ENCODE measurements at places on chromosomes 3 and 15.

GRCh38 chr15:41892621-41893421, 1.0 kb downstream of the SPTBN5 start:
- no peak for DNase-seq

DNA sequence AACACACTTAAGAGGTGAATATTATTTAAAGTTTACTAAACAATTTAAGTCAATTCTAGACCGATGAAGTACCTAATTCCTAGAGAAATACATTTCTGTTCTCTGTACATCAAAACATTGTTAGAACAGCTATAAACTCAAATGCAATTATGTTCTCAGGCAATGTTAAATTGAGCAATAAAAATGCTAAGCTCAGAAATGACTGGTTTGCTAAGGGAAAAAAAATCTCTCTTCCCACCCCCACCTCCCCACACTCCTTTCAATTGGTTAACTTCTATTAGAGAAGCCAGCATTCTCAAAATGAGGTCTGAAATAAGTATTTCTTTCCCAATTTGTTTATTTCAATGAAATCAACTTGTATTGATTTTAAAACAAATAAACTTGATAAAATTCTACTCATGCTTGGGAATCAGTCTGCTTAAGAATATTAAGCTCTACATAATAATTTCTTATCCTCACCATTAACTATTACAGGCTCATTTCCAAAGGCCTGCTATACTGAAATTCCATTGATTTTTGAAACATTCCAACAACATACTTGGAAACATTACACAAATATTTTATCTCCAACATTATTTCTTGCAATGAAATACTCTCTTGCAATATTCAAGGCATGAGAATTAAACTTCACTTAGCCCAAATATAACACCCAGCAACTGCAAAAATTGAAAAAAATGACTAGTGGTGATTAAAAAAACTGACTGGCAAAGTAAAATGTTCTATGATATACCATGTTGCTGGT, 22.6 kb downstream of the TSPAN3 start:
- no peak for DNase-seq

GRCh38 chr3:194379651-194380050, 10.1 kb upstream of the LRRC15 start:
- no peak for DNase-seq

GRCh38 chr3:115975353-115975752, 352.0 kb downstream of the GAP43 start:
- DNase-seq = no peak

GRCh38 chr3:2266606-2267005, 167.9 kb downstream of the CNTN4 start:
- no peak for DNase-seq

DNA sequence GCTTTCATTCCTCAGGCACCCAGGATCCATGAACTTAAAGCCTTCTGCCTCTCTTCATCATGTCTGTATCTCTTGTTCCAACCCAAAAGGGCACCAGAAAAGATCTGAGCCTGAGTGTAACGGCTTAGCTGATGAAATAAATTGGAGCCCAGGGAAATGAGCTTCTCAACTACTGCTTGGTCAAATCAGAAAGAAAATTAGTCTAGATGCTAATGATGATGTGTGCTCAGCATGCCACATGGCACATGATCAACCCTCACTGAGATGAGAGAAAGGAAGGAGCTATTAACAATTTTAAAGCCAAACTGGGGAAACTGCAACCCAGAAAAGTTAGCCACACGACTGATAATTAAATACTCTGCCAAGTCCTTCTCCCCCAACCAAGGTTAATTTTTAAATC, 325.7 kb downstream of the CNTN3 start:
- DNase-seq = no peak

DNA sequence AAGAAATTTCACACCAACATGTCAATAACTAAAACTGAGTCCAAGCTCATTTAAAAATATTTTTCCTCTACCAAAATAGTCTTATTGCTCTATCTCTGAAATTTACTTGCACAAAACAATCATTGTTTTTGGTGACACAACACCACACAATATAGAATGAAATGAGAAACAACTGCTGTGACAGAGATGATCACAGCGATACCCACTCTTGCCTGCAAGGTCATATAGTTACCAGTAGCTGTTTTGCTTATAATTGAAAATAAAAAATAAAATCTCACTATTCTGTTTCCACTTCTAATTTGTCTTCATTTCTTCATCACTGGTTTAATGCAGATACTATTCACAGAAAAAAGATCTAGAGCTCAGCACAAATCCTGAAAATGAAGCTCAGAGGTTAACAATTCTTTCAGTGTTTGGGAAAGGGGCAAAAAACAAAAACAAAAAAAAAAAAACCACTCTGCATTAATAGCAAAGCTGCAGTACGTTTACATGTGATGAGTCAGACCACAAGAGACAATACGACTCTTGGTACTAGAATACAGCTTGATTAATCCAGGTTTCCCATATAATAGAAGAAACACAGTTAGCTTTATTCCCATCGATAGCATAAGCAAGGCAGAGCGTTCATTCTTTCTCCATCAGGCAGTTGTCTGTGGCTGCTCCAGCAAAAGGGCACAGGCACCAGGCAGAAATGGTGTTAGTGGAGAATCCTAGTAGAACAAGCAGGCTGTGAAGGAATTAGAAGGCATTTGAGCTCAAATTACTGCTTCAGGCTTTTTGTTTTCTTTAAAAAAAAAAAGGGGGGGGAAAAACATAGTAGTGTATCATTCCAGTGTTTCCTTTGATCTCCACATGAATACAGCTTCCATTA, 773 bp downstream of the ANKRD28 start:
- DNase-seq = no peak

- DNase-seq = no peak
Measured at GRCh38 chr3:151644020-151644620, 89.6 kb upstream of the AADACL2 start.

GRCh38 chr3:69741032-69741767, 1.9 kb downstream of the MITF start:
- DNase-seq = no peak

Data from esophagus squamous epithelium (tissue), 5 donors.